ENCODE measurements at places on chromosomes 4 and X.

GRCh38 chr4:57114973-57115372, 4.8 kb upstream of the IGFBP7 start:
- no peak for DNase-seq

DNA sequence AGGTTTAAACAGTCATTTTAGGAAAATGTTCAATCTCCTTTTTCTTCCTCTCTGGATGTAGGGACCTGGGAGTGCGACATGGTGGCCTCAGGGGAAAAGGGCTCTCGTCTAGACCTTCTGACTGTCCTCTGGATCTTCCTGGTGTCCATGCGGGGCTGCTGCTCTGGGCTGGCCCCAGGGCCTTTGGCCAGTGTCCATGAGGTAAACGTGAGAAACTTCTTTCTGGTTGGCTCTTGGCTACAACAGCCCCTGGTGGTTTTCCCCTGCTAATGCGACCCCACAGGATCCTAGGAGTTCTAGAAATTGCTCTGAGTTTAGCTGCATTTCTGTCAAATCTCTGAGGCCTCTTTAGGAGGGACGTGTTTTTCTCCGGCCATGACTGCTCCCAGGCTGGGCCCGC, 85.7 kb downstream of the MFAP3L start:
- no peak for DNase-seq

DNA sequence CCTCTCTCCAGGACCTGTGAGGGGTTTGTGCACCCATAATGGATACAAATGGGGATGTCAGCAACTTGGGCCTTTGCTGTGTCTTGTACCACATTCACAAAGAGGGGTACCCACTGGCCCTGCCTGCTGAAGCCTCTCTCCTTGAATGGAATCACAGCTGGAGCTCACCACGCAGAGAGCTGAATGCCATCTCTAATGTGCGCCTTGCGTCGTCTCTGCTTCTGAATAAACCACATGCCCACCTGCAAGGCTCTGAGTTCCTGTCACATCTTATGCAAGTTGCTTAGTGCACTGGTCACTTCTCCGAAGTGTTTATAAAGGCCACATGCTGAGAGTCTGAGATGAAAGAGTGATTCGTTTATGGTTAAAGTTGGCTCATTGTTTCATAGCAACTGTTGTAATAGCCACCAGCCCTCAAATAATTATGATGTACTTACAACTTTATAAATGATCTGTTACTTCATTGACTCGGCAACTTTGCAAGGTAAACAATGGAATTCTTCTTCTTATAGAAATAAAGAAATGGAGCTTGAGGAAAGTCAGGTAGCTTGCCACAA, 6.2 kb upstream of the PUDP start:
- no peak for DNase-seq

GRCh38 chr4:186604124-186604807, 48.9 kb upstream of the MTNR1A start:
- DNase-seq, result no peak

- DNase-seq, result no peak
Measured at GRCh38 chr4:147616849-147617172, 386 bp upstream of the TMEM184C start.

- DNase-seq, result no peak
Measured at GRCh38 chrX:24526616-24527015, 61.5 kb downstream of the PDK3 start.

GRCh38 chr4:38603652-38604051, 60.3 kb upstream of the KLF3 start:
- DNase-seq, result no peak

- no peak for DNase-seq
Measured at GRCh38 chr4:18934197-18934596, 912.6 kb upstream of the LCORL start.

DNA sequence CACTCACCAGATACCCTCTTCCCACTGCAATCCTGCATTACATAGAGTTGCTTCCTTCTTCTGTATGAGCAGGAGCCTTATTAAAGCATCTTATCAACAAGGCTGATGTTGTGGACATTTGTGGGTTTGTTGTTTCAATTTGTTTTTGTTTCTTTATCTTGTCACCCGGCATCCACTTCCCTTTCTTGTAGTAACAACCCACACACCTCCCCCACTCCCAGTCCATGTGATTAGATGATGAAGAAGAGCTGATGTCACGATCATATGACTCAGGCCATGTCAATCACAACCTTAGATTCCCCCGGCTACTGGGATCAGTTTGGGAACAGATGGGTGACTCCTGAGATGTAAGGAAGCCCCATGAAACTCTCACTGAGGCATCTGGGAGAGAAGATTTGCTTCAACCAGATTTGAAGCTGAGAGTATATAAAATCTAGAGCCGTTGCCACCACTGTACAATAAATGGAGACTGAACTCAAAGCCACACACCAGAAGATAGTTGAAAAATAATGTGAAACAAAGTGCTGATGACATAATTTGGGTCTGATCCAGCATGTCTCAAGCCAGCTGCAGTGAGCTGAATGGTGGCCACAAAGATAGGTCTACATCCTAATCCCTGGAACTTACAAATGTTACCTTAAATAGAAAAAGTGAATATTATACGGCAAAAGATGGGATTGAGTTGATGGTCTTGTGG, 34.1 kb upstream of the SRD5A3 start:
- no peak for DNase-seq

DNA sequence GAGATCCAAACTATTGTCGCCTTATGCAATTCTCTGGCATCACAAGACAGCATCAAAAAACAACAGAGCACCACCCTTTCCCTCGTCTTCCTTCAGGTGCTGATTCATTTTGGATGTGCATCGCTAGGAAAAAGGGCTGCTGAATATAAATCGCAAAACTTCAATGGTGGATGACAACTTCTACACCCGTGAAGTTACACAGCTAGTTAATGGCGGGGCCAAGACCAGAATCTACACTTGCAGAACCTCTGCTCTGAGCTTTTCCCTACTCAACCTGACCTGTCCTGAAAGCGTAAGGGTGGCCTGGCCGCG, 674 bp downstream of the GNPDA2 start:
- no peak for DNase-seq

- no peak for DNase-seq
Measured at GRCh38 chr4:87051121-87051713, 116.4 kb downstream of the AFF1 start.

DNA sequence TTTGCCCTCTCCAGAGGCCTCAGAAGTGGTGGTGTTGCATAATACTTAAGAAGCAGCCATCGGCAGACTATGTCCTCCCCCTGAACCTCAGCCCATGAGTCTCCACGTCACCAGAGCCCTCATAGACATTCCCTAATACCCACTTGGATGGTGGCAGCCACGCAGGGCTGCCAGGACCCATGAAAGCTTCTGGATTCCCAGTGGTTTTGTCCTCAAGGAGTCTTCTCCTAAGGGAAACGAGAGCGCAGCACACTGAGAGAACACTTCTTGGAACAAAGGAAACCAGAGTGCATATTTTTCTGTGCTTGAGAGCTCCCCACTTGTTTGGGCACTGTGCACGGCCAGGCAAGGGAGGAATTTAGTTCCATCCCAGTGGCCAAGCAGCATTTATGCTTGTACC, 204.1 kb upstream of the DMD start:
- DNase-seq, result no peak

DNA sequence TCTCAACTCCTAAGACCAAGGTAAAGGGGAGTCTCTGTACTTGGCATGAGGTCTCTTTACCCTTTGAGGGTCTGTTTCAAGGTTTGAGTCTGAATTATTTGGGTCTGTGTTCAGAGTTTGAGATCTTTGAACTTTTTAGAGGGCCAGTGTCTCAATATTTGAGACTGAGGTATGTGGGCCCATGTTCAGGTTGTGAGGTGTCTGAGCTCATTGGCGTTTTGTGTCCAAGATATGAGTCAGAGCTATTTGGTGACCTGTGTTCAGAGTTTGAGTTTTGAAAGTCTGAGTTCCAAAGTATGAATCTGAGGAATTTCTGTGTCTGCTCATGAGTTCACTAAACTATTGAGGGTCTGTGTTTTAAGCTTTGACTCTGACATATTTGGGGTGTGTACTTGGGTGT, 36.7 kb upstream of the PAGE4 start:
- no peak for DNase-seq

GRCh38 chrX:115226929-115227328, 7.0 kb downstream of the LRCH2 start:
- no peak for DNase-seq

- no peak for DNase-seq
Measured at GRCh38 chr4:111806331-111806730, 338.9 kb upstream of the FAM241A start.

DNA sequence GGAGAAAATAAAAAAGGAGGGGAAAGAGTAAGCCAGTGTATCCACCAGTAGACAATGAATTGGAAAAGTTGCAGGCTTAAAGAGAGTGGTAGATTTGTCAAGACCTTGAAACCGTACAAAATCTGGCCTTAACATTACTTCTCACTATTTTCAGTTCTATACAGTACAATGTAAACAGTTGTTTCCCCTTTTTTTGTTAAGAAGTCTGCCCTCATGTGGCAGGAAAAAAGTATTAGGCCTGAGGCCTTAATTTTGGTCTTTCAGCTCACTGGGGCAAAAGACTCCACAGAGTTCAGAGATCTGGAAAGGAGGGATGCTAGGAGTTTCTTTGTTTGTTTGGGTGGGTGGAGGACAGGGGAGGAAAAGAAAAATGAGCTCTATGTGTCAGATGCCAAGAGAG, 92.8 kb upstream of the CCDC160 start:
- no peak for DNase-seq

- no peak for DNase-seq
Measured at GRCh38 chrX:45191383-45191782, 9.3 kb downstream of the DIPK2B start.

GRCh38 chrX:20988118-20988517, 386.1 kb upstream of the CNKSR2 start:
- DNase-seq, result no peak

- no peak for DNase-seq
Measured at GRCh38 chrX:154032160-154032559, 12.5 kb upstream of the IRAK1 start.

- no peak for DNase-seq
Measured at GRCh38 chrX:53681661-53682060, 4.9 kb downstream of the HUWE1 start.

- no peak for DNase-seq
Measured at GRCh38 chrX:9227276-9227675, 193.3 kb upstream of the FAM9B start.

- no peak for DNase-seq
Measured at GRCh38 chrX:130330706-130331105, 9.0 kb upstream of the SLC25A14 start.

- DNase-seq, result no peak
Measured at GRCh38 chr4:158523990-158524535, 2.4 kb downstream of the RXFP1 start.

DNA sequence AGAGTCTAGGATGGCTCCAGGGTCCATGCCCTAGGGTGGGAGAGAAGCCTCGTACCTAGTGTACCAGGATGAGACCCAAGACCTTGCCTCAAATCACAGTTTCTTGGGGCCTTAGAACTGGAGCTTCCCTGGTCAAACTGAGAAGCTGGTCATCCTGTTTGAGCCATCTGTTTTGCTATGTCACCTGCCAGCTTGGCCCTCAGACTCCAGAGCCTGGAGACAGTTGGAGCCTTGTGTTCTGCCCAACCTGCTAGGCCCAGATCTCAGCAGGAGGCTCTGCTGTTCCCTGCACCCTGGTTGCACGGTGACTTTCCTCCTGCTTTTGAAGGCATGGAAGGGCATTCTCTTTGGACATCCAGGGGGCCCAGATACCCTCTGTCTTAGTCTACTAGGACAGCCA, 206.3 kb upstream of the ATP6AP2 start:
- DNase-seq, result no peak

DNA sequence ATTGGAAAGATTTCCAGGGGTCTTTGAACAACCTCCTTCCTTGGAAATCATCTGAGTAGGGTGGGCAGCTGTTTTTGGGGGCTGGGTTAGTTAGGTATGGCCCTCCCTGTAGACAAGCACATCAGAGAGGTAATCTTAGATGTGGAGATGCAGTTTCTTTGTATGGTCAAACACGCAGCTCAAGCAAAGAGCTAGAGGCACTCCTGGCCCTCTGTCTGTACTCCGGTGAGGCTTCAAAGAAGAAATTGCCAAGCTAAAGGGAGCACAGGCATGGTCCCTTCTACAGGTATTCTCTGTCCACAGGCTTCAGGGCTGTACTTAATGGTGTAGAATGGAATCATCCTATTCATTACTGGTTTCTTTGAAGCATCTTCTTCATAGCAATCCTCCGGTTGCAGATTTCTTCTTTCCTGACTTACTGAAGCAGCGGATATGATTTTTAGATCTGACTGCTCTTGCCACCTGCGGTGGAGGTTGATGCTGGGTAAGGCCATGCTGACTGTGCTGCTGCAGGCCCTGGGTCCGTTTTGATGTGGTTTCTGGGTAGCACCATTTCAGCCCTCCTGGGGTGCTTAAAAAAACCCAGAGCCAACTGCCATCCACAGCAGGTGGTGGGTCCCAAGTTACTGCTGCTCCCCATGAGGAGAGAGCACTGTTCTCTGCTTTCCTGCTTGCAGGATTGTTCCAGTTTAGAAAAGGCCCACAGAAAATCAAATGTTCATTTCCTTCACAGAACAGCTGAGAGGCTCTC, 318.9 kb upstream of the GATB start:
- no peak for DNase-seq

GRCh38 chrX:8272821-8273220, 101.8 kb upstream of the VCX2 start:
- no peak for DNase-seq

DNA sequence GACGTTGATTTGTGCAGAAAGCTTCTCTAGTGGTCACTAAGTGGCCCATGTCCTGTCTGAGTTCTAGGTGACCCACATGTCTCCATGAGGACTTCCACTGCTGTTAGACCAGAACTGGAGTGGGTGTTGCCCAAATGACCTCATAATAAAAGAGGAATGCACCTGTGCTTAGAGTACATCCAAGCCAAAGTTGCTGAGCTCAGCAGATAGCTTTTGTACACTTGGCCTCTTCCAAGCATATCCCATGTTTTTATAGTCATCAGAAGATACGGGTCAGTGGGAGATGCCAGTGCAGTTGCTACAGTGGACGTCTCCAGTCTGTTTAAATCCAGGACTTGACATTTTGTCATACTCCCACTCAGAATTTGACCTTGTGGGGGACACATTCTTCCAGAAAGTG, 37.6 kb upstream of the WDR1 start:
- DNase-seq, result no peak

GRCh38 chrX:134661295-134661694, 3.0 kb upstream of the PLAC1 start:
- no peak for DNase-seq

- DNase-seq, result no peak
Measured at GRCh38 chrX:72069350-72070160, 62.2 kb downstream of the RTL5 start.

DNA sequence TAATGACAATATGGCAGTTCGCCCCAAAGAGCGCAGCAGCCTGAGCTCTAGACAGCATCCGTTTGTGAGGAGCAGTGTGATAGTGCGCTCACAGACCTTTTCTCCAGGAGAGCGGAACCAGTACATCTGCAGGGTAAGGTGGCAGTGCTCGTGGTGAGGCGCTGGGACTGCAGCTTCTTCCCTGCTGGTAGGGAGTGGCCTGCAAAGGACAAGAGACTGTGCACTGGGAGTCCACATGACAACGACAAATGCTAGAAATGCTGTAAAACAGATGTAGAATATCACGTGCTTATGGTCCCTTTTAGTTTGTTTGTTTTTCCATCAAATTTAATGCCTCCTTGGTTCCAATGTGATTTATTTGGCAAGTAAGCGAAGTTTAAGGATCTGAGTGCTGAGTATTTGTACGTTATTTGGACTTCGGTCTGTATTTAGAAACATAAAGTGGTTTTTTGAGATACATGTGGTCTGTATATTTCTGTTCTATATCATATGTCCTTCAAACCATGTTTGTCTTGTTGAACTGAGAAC, 35.8 kb downstream of the CLDN22 start:
- DNase-seq, result no peak

All from activated CD8-positive, alpha-beta memory T cell treated with anti-CD3 and anti-CD28 coated beads for 4 hours (primary cell).